K562 (cell line): ENCODE measurements at places on chromosomes 5 and 9.

DNA sequence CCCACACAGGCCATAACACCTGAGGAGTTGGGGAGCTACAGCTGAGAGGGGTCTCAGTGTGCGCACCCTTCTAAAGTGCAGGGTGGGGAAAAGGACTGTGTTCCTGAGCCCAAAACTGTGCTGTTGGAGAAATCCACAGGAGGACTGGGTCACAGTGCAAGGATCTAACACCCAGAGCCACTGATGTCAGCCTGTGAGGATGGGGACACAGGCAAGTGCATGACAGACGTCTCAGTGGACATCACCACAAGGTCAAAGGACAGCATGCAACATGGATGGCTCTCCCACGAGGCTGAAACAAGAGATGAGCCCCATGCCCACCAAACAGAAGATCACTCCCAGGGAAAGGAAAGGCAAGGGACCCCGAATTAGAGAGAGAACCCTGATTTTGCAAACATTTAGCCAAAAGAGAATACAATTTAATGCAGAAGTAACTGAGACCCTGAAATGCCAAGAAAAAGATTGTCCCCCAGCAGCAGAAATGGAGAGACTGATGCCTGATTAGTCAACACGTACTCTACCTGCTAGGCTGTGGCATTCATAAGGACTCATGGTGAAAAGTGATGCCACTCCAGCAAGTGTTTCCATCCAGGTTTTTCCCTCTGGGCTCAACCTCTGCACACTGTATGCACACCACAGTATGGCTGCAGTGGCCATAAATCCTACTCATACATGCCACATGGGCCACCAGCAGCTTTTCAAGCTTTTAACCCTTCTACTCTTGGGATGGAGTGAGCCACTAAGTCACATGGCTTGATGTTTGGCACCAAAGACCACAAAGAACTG lies 14.2 kb downstream of the KLF9 start:
- no peaks in the 10 kb centered on the region for H3K36me3 ChIP-seq
- DNase-seq = no peak
- no peaks in the 10 kb centered on the region for H3K27me3 ChIP-seq
- peaks cover 35% of the 10 kb centered on the region; the same call in 2 of the 3 replicates for H3K4me1 ChIP-seq
- no peak overlapping the region for H3K4me3 ChIP-seq
- no peak overlapping the region for H3K27ac ChIP-seq

DNA sequence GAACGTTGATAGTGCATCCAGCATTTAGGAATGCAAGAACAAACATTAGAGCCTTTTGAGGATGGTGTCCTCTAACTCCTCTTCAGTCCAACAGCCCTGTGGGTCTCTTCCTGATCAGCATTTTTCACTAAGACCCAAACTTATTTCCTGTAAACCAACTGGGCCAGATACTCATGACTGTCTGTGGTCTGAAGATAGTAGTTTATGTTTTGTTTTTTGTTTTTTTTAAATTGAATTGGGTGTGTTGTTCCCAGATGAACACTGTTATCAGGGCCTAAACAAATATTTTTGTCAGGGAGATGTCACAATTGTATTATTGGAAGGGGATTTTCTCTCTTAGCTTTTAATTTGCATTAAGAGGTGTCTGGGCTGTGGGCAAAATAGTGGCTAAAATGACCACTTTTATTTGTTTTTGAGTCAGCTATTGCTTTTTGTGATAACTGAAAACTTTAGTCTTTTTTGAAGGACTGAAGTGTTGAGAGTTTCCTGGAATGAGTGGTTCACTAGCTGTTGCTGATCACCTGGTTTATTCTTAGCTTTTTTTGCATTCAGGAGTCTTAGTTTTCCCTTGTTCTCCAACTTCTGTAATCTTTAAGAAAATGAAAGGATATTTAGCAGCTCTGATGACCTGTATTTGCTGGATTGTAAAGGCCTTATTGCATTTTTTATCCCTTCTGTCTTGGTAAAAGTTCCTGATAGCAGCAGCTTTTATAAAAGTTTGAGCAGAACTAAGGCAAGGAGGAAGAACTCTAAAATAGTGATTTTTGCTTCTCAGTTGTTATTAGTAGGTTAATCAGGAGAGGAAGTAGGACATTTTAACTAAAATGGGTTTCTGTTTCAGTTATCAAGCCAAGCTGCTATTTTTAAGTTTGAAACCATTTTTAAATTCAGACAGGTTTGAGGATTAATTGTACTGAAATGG lies 5.5 kb downstream of the MAN2A1 start:
- H3K4me1 ChIP-seq = peaks cover 36% of the 10 kb centered on the region
- no peaks in the 10 kb centered on the region; the same call in 1 of the 3 replicates for H3K36me3 ChIP-seq
- H3K27me3 ChIP-seq = no peaks in the 10 kb centered on the region
- 0 out of 3 replicates have a peak overlapping the region, but pooled peaks have one; percentile 17 for H3K27ac ChIP-seq
- DNase-seq = no peak
- no peak overlapping the region for H3K4me3 ChIP-seq

GRCh38 chr9:35257986-35258659 lies 96.3 kb downstream of the UNC13B start:
- H3K4me1 ChIP-seq = no peaks in the 10 kb centered on the region
- no peak overlapping the region for H3K27ac ChIP-seq
- no peak overlapping the region for H3K4me3 ChIP-seq
- H3K36me3 ChIP-seq = no peaks in the 10 kb centered on the region

- no peak overlapping the region for H3K27ac ChIP-seq
- H3K4me3 ChIP-seq = no peak overlapping the region
- no peak for DNase-seq
- no peaks in the 10 kb centered on the region for H3K27me3 ChIP-seq
Observed at GRCh38 chr5:152422081-152422480, 17.0 kb upstream of the NMUR2 start.

- H3K4me1 ChIP-seq = no peaks in the 10 kb centered on the region
- no peaks in the 10 kb centered on the region for H3K36me3 ChIP-seq
- DNase-seq = no peak
- no peak overlapping the region for H3K27ac ChIP-seq
- no peaks in the 10 kb centered on the region for H3K27me3 ChIP-seq
- H3K4me3 ChIP-seq = no peak overlapping the region
Observed at GRCh38 chr5:86542532-86542931, 75.2 kb upstream of the COX7C start.

DNA sequence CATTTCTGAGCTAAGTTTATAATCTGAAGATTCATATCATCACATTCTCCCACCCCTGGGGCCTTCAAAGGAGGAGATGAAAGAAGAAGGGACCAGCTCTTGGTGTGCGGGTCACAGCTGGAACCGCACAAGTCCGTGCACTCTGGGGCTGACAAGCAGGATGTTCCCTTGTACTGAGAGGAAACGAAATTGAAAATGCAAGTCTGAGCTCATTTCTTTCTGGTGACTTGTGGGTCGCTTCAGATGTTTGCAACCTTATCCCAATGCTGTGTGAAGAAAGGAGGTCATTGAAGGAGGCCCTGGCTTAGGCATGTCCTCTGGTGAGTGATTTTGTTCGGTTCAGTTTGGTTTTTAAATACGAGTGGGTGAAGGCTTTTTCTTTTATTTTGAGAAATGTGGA lies 59.6 kb downstream of the C9orf152 start:
- no peaks in the 10 kb centered on the region for H3K27me3 ChIP-seq
- H3K36me3 ChIP-seq = no peaks in the 10 kb centered on the region
- no peak overlapping the region for H3K27ac ChIP-seq
- no peak overlapping the region for H3K4me3 ChIP-seq
- H3K4me1 ChIP-seq = no peaks in the 10 kb centered on the region

GRCh38 chr5:158135682-158136179 lies 276.8 kb upstream of the CLINT1 start:
- H3K27me3 ChIP-seq = no peaks in the 10 kb centered on the region
- H3K4me3 ChIP-seq = no peak overlapping the region
- H3K36me3 ChIP-seq = no peaks in the 10 kb centered on the region
- H3K27ac ChIP-seq = no peak overlapping the region
- no peak for DNase-seq

DNA sequence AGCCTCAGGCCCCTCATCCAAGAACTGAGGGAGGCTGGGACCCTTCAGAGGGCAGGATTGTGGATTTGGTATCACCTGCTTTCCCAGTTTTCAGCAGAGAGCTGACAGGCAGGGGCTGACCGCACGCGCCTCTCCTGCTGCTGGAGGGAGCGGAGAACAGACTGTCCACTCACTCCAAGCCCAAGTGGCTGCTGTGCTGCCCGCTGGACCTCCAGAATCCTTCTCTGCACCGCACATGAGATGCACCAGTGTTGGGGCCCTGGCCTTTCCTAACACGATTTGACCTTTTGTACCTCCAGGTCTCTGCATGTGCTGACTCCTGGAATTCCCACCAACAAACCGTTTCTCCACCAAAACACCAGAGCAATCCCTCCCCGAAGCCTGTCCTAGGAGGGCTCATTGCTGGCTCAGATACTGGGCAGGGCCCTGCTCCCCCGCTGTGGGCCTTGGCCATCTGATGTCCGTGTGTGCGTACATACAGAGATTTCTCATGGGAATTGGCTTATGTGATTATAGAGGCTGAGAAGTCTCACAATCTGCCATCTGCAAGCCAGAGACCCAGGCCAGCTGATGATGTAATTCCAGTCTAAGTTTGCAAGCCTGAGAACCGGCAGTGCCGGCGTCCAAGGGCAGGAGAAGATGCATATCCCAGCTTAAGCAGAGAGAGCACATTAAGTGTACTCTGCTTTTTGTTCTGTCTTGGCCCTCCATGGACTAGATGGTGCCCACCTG lies 141.7 kb downstream of the GADD45G start:
- H3K4me1 ChIP-seq = no peaks in the 10 kb centered on the region
- H3K27ac ChIP-seq = no peak overlapping the region
- no peaks in the 10 kb centered on the region for H3K27me3 ChIP-seq

DNA sequence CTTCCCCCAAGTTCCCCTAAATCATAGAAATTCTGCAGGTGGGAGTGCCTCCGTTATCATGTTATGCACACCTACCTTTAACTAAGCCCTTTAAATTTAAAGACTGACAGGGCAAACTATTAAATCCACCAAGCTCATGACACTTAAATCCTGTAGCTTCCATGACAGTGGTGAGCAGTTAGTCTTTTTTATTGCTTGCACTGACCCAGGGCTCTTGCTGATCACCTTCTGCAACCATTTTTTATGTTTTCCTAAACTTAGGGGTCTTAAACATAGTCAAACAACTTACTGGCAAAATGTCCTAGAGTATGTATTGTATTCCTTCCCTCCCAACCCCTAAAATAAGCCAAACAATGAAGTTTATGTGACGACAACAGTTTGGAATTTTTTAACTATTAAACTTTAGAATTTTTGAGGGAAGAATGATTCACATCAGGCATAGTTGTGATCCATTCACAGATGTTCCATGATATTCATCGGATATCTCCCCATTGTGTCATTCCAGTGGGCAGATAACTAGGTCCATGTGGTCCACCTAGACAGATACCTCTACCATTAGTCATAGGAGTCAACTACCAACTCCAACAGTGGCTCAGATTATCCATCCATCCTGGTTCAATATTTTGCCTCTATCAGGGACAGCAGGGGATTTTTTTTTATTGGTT lies 283.1 kb downstream of the ADAMTS6 start:
- H3K27ac ChIP-seq = no peak overlapping the region
- no peaks in the 10 kb centered on the region for H3K4me1 ChIP-seq
- H3K36me3 ChIP-seq = no peaks in the 10 kb centered on the region
- no peaks in the 10 kb centered on the region for H3K27me3 ChIP-seq

- no peaks in the 10 kb centered on the region for H3K27me3 ChIP-seq
- peak overlapping the region; percentile 78 for H3K27ac ChIP-seq
Observed at GRCh38 chr5:170296036-170296934, 1.3 kb downstream of the LCP2 start.
